ENCODE measurements at places on chromosomes 4 and X.

GRCh38 chr4:25635501-25635900, 20.1 kb upstream of the SLC34A2 start:
- DNase-seq: no peak

- no peak for DNase-seq
These were observed 72.8 kb downstream of the GRXCR1 start for GRCh38 chr4:42965326-42965725.

DNA sequence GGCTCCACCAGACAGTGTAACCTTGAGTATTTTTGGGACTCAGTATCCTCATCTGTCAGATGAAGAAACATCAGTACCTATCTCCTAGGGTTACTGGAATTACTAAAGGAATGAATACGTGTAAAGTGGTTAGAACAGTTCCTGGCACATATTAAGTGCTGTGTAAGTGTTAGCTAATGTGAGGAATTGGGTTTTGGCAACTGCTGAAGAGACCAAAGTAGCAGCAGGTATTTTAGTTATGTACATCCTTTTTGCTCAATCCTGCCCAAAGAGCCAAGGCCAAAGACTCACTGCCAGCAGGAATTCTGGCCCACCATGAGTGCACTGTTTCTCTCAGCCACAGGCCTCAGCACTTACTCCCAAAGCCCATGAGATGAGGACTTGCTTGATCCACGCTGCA, 16.7 kb upstream of the MCF2 start:
- no peak for DNase-seq

- DNase-seq: no peak
These were observed 169.2 kb downstream of the PARM1 start for GRCh38 chr4:75101906-75102786.

GRCh38 chr4:139866276-139866962, 200.8 kb downstream of the MGST2 start:
- DNase-seq: no peak

- no peak for DNase-seq
These were observed 378.4 kb downstream of the ANKRD50 start for GRCh38 chr4:124334119-124334518.

DNA sequence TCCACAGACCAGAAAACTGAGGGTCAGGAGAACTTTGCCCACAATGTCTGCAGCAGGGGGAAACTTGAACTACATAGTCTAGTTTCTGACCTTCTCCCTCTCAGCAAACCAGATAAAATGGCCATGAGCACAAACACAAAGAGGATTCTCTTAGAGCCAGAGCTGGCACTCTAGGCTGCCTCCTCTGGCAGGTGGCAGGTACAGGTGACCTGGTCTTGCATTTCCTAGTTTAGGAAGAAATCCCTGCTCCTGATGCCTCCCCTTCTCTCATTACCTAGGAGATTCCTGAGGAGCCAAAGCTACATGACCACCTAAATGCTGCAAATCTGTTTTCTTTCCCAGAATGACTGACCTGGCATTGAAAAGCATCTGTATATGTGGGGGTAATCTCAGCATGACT, 45.1 kb downstream of the ARHGEF9 start:
- no peak for DNase-seq

GRCh38 chr4:159685340-159686092, 582.6 kb downstream of the RAPGEF2 start:
- no peak for DNase-seq

DNA sequence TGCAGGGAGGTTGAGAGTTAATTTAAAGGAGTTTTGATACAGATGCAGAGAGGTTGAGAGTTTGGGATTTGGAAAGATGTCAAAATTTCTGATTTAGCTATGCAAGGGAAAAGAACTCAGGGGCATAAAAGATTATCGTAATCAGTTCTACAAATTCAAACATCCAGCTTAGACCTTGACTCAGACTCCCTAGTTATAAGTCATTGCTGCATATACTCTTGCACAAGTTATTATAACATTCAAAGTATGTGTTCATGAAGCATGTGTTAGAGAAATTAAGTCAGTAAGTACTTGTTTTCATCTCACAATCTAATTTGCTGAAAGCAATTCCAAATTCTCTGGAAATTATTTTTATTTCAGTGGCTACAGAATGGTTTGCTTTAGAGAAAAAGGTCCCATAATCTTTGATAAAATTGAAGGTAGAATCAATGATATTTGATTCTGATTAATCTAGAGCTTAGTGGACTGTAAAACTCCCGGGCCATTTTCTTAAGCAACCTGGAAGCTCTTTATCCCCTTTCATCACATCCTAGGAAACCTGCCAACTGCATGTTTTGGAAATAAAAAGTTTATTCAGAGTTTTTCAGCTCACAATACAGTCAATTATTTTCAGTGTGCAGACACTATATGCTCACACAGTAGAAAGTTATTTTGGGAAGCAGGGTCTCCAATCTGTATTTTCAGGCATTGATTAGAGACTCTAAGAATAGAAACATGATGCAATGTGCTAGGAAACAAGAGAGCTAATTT, 132.9 kb upstream of the SPANXC start:
- DNase-seq: no peak

DNA sequence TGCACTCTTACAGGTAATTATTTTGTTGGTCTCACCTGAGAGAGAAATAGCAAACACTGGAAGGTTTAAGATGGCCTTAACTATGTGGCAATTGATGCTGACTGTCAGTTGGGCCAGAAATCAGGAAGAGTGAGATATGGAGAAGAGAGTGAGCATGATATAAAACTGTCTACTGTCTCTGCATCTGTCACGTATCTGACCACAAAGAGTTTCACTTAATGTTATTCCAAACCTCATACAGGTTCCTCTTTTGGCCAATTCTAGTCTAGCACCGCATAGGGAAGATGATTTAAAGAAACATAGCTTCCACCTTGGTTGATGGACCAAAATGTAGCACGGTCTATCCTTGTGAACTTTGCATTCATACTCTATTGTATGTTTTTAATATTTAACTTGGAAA, 381.0 kb upstream of the BOD1L1 start:
- DNase-seq: no peak

GRCh38 chr4:48375651-48376304, 34.4 kb downstream of the SLAIN2 start:
- DNase-seq: no peak

DNA sequence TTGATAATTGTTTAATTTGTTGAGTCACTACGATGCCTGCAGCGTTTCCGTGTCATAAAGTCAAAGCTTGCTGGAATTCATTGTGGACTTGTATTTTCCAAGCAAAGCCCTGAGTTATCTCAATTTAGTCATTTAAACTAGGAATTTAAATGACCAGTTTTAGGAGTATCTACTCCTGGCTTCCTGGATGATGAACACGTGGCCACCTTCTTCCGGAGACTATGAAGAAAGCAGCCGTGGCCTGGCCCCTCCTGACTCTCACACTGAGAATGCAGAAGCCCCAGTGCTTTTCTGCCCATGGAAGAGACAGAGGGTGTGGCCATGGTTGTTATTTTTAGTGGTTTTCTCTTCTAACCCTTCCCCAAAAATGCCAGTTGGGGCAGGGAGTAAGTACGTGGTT, 250.7 kb upstream of the GATB start:
- DNase-seq: no peak

- DNase-seq: no peak
These were observed 70.6 kb downstream of the ARSJ start for GRCh38 chr4:113908829-113909228.

GRCh38 chrX:105136786-105137185, 83.7 kb downstream of the TEX13A start:
- DNase-seq: no peak

- no peak for DNase-seq
These were observed 351.6 kb downstream of the NLGN4X start for GRCh38 chrX:5876984-5877596.

- no peak for DNase-seq
These were observed 157.3 kb upstream of the TET2 start for GRCh38 chr4:104989371-104989770.

DNA sequence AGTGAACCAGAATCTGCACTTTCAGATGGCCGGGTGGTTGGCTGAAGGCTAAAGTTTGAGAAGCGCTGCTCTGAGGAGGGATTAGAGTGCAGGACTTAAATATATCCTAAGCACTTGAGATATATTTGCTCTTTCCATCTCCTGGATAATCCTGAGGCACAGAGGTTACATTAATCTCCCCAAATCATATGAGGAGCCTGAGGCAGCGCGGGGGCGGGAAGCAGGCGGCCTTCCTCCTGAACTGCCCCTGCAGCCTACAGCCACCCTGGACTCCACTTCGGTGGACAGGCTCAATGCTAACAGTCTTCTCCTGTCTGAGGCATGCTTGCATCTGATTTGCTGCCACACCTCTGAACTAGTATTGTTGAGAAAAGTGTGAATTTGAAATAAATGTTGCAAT, 72.5 kb downstream of the AFAP1 start:
- DNase-seq: no peak

GRCh38 chr4:95798727-95799126, 41.2 kb upstream of the PDHA2 start:
- no peak for DNase-seq

- DNase-seq: no peak
These were observed 12.7 kb upstream of the ABLIM2 start for GRCh38 chr4:8171266-8171665.
